NCI-H1417 treated with DMSO at 0.1 percent for 48 hours (cell line): ENCODE measurements at places on chromosomes 1 and 21.

- no peak for DNase-seq
These were observed 44.6 kb upstream of the MYBPHL start for GRCh38 chr1:109351457-109351856.

DNA sequence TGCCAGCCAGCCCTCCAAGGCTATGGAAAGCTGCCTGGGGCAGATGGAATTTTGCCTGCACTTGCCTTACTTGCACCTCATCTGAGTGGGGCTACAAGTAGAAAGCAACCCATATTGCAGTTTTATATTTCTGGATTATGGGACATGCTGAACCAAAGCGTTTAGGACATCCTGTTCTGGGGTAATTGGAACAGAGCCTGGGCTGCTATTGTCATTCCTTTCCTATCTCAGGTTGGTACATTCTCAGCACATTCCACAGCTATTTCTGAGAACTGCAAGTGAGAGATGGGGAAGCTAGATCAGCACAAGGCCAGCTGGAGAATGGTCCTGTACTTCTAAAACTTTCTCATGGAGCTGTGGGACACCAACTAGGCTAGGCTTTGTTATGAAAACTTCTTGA, 713.8 kb downstream of the KCNT2 start:
- DNase-seq = no peak

- no peak for DNase-seq
These were observed 12.2 kb downstream of the TRMT13 start for GRCh38 chr1:100145116-100145515.

DNA sequence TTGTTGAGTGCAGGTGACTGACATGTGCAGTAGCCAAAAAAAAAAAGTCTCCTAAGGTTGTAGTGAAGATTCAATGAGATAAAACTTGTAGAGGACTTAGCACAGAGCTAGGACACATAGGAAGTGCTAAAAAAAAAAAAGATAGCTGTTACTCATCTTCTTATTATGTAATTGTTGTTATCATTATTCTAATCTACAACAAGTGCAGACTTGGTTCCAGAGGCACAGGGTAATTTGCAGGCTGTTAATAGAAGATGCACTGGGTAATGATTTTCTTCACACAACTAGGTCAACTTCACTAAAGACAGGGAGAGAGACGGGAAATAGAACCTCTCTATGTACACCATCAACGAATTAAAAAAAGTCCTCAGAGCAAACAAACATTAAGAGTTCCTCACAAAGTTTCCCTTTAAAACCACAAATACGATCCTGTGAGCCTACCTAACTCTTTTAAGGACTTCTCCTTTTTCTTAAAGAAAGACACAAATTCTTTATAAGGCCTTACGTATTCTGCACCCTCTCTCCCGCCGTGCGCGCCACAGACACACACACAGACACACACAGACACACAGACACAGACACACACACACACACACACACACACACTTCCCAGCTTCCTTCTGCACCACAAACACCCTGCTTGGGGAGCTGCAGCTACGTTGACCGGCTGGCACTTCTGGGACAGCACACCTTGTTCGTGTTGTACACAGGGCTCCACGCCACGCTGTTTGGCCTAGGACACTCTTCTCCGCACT, 49.8 kb upstream of the GADD45A start:
- no peak for DNase-seq

GRCh38 chr1:152870831-152871730, 7.0 kb upstream of the SMCP start:
- no peak for DNase-seq

DNA sequence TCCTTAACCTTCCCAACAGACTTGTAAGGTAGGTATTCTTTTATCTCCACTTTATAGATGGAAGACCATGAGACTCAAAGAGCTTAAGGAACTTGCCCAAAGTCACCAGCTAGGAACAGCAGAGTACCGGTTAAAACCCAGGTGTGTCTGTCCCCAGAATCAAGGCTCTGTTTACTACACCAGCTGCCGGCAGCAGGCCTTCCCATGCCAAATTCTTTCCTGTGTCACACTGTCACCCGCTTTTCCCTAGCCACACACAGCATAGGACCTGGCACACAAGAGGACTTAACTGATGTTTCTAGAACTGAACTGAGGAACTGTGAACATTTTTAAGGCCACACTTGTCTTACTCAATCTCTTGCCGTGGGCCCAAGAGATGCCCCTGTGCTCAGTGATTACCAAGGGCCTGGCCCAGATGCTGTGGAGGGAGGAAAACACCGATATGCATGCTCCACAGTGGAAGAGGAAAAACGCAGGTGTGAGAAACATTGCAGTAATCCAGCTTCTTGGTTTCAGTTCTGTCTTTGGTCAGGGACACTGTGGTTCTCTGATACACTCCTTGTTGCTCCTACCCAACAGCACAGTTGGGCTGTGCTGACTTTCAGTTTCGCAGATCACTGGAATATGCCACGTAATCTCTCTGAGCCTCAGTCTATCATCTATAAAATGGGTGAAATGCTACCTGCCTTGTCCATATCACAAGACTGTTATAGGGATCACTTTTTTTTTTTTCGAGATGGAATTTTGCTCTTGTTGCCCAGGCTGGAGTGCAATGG, 13.9 kb upstream of the LY9 start:
- no peak for DNase-seq

GRCh38 chr1:94309829-94310569, 72.6 kb upstream of the ARHGAP29 start:
- DNase-seq = no peak

GRCh38 chr1:190170321-190170720, 307.3 kb downstream of the BRINP3 start:
- DNase-seq = no peak

GRCh38 chr1:220250681-220251080, 21.6 kb downstream of the RAB3GAP2 start:
- DNase-seq = no peak

- peak; percentile 94 for DNase-seq
These were observed 81.4 kb upstream of the WLS start for GRCh38 chr1:68313735-68314134.

- no peak for DNase-seq
These were observed 45.2 kb downstream of the ZNF691 start for GRCh38 chr1:42891465-42892138.

GRCh38 chr1:185661971-185662370, 72.2 kb upstream of the HMCN1 start:
- no peak for DNase-seq

DNA sequence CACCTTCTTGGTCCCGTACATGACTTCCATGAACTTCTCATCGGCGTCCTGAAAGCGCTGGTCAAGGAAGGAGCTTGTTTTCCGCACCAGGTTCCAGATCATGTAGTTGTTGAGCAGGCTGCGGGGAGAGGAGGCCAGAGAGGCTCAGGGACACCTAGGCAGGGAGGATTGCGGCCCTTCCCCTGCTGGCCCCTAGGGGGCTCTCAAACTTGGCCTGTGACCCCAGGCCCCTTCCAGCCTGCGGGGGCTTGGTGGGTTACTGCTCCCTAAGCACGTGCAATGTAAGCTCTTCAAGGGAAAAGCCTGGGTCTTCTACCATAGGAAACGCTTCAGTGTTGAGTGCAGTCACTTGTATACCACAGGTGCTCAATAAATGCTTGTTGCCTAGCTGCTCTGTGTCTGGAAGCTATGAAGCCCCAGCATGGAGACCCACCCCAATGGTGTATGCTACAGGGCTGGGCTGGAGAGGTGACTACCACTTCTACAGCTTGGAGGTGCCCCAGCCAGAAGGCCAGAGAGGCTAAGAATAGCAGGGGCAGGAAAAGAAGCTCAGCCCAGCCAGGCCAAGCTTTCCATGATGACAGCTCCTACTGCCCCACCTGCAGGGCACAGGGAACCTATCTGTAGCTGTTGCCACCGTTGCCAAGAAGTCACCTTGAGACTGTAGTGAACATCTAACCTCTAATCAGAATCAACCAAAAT, 45.1 kb downstream of the ECE1 start:
- no peak for DNase-seq

GRCh38 chr1:70042090-70042731, 163.2 kb downstream of the LRRC40 start:
- no peak for DNase-seq

- DNase-seq = no peak
These were observed 34.1 kb upstream of the DIP2A start for GRCh38 chr21:46424621-46425020.

DNA sequence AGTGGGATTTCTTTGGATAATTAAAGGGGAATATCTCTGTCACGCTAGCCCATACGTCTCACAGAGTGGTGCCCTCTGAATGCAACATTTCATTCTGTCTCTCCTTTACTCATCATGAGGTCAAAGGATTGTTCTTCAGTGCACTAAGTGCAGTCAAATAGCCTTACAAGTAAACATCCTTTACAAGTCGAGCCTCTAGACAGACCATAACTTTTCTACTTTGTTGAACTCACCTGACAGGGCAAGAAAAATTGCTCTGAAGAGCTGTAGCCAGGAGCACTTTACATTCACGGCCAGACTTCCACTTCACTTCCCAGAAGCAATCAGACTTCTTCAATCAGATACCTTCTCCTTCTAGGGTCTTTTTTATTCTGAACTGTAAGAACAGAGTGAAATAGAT, 768.0 kb upstream of the TMPRSS15 start:
- DNase-seq = no peak

- no peak for DNase-seq
These were observed 25.2 kb downstream of the RCAN1 start for GRCh38 chr21:34589511-34590282.

- no peak for DNase-seq
These were observed 17.5 kb upstream of the IFFO2 start for GRCh38 chr1:18974005-18974404.

GRCh38 chr1:2124446-2125198, 70.0 kb downstream of the FAAP20 start:
- no peak for DNase-seq

GRCh38 chr1:198861636-198862035, 222.8 kb downstream of the PTPRC start:
- no peak for DNase-seq

DNA sequence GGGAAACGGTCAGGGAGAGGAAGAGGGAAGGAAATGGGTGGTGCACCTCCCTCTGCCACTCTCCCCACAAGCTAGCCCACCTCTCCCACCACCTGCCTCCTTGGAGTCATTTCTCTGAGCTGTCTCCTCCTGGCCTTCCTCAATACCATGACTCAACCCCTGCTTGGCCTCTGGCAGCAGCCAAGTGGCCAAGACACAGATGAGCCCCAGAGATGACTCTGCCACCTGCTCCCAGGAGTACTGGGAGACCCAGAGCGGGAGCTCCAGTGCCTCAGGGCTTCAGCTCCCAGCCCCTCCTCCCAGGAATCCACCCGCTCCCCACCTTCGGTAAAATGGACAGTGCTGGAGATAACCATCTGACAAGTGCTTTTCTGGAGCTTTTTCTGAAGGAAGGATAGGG, 2.6 kb downstream of the S100A16 start:
- DNase-seq = no peak

- no peak for DNase-seq
These were observed 4.2 kb upstream of the DNAJC28 start for GRCh38 chr21:33495743-33496142.

- no peak for DNase-seq
These were observed 74.5 kb downstream of the ITPKB start for GRCh38 chr1:226664413-226665101.

DNA sequence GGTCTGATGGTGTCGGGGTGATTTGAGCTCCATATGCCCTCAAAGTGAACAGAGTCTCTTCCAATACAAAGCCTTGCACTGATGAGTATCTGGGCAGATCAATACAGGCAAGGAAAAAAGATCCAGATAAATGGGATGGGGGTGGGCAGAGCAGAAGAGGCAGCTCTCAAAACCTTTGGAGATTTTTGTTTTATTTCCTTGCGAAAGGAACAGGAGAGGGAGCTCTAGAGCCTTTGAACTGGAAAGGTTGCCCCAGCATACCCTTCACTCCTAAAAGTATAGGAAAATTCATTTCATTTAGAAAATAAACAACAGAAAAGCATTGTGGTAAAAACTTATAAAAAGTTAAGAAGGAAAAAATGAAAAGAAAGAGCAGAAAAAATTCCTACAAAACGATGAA, 31.4 kb upstream of the OLIG2 start:
- DNase-seq = no peak

GRCh38 chr1:31733389-31734219, 29.8 kb upstream of the COL16A1 start:
- DNase-seq = no peak

- no peak for DNase-seq
These were observed 52.8 kb downstream of the EDN2 start for GRCh38 chr1:41431490-41432350.

- DNase-seq = no peak
These were observed 11.6 kb upstream of the CD247 start for GRCh38 chr1:167529829-167530474.

DNA sequence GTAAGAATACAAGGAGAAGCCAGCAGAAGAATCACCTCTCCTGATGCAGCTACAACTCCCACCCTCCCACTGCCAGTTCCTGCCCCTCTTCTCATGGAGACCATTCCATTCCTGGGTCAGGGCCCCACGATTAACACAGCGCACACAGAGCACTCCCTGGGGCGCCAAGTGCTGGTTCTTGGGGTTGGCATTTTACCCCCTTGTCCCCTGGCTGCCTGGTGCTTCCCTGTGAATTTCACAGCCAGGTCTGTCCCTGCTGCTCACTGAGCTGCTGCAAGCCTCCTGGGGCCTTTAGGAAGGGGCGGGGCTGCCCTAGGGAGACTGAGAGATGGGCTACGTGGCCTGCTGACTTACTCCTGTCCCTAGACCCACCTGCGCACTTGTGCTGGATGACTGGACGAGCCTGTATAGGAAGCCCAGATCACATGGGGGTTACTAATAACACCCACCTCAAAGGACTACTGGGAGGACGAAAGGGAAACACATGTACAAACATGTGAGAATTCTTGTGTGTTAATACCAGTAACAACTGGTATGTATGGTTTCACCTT, 4.8 kb downstream of the ZNF672 start:
- no peak for DNase-seq

DNA sequence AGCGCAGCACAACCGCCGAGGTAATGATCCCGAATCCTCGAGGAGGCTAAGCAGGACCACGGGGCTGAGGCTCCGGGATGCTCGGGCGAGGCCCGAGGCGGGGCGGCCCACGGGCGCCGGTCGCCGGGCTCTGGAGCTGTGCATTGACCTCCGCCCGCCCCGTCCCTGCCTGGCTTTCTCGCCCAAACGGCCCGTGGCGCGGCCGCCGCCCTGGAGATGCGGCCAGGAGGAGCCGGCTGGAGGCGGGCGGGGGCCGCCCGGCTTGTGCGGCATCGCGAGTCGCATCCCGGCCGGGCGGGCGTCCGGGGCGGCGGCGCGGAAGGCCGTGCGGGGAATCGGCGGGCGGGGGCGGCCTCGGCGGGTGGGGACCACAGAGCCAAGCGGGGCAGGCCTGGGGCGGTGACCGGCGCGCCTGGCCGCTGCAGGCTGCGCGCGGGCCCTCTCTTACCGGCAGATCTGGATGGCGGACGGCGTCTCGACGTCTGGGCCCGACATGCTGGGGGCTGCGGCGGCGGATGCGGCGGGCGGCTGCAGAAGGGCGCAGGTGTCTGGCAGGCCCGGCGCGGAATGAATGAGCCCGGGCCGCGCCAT, 663 bp downstream of the ACOT7 start:
- no peak for DNase-seq

DNA sequence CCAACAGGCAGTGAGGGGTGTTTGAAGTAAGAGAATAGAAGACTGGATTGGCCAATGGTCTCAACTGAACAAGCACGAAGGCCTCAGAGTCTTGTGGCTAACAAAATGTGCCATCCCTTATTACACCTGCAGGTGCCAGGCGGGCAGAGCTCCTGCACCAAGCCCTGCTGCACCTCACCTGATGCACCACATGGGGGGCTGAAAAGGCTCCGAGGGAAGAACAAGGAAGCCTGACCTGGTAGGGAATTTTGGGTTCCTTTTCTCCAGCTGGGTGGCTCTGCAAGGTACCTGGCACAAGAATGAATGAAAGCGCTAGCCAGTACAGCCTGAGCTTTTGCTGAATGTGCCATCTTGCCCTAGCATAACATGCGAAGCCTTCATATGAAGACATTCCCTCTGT, 9.7 kb downstream of the HSD3B1 start:
- DNase-seq = no peak
